ENCODE measurements at places on chromosomes 4 and X.

DNA sequence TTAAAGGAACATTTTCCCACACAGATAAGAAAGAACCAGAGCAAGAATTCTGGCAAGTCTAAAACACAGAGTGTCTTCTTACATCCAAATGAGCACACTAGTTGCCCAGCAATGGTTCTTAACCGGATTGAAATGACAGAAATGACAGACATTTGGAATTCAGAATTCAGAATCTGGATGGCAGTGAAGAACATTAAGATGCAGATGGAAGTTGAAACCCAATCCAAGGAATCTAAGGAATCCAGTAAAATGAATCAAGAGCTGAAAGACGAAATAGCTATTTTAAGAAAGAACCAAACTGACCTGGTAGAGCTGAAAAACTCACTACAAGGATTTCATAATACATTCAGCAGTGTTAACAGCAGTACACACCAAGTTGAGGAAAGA is 21.5 kb downstream of the ANAPC10 start:
- no peak for DNase-seq

- no peak for DNase-seq
Observed at GRCh38 chr4:106583567-106583966, 215.0 kb upstream of the GIMD1 start.

DNA sequence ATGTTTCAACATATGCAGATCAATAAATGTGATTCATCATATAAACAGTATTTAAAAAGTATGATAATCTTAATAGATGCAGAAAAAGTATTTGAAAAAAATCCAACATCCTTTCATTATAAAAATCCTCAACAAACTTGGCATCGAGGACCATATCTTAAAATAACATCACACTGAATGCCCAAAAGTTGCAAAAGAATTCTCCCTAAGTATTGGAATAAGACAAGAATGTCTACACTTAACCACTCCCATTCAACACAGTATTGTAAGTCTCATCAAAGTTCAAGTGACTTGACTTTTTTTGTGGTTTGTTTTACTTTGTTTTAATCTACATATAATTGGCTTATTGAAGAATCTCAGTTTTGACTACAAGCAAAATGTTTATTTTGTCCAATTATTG is 779.0 kb upstream of the SLIT2 start:
- no peak for DNase-seq

DNA sequence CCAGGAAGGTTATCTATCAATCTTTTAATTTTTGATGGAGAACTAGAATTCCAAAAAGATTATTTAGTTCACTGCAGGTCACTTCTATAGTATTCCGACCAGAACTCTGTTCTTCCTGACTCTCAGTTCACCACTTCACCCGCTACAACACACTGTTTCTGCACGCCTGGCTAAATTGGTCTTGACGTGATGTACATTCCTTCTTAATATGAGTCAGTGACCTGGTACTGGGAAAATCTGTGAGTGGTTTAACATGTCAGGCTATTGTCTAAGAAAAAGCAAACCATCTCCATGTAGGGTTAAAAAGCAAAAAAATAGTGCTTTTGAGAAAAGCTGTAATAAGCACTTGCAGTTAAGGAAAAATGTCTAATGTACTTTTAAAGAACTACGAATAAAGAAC is 120.4 kb downstream of the NDST3 start:
- DNase-seq = no peak

Data from stimulated activated CD8-positive, alpha-beta memory T cell treated with anti-CD3 and anti-CD28 coated beads, Interleukin-4, amount 100 ng/mL, for 1 hour (primary cell).